ENCODE measurements at places on chromosomes 4 and X.

DNA sequence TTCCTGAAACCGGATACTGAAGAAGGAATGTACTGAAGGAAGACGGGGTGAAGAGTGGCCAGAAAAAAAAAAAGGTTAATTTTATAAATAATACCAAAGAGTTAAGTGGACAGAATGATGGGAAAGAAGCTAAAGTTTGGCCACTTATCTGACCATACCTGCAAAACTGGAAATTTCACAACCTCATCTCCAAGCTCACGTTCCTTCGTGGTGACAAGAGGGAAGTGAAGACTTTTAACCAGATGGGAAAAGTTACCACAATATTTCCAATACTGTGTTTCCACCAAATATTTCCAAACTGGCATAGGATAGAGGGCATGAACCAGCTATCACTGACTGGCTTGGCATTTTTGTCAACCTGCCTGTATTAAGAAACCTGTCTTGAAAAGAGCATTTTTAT, 56.4 kb downstream of the MAML3 start:
- no peak for DNase-seq

GRCh38 chr4:169132561-169133305, 122.7 kb upstream of the CBR4 start:
- DNase-seq, result no peak

DNA sequence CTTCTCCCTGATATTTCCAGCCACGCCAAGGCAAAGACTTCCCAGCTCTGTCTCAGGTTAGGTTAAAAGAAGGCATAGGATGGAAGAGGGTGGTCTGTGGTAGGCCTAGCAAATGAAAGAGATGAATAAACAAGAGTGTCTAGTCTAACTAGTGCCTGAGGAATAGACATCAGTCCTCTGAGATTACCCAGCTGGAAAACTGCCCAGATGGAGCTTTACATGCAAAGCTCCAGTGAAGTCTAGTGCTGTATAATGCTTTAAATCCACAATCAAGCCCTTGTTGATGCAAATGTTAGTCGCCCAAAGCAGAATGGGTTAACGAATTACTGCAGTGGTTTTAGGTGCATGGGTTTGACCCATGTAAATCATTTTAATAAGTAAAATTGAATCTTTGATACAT, 24.8 kb upstream of the GUCY1B1 start:
- DNase-seq, result no peak

GRCh38 chr4:93409035-93409434, 419.5 kb upstream of the ATOH1 start:
- DNase-seq, result no peak

- DNase-seq, result no peak
These were observed 924 bp upstream of the ENAM start for GRCh38 chr4:70627620-70628019.

DNA sequence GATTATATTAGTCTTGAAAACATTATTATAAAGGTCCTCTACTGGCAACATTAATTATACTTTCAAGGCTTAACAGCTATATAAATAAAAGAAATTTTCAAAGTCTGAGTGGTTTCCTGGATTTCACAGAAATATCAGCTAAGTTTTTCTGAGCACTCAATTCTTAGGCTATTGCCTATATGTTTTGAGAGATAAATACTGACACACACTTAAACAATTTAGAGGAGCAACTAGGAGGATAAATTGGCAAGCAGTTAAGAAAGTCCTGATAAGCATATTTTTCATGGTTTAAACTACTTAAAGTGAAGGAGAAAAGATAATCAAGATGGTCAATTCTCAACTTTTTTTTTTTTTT, 2.7 kb upstream of the MGARP start:
- DNase-seq, result no peak

DNA sequence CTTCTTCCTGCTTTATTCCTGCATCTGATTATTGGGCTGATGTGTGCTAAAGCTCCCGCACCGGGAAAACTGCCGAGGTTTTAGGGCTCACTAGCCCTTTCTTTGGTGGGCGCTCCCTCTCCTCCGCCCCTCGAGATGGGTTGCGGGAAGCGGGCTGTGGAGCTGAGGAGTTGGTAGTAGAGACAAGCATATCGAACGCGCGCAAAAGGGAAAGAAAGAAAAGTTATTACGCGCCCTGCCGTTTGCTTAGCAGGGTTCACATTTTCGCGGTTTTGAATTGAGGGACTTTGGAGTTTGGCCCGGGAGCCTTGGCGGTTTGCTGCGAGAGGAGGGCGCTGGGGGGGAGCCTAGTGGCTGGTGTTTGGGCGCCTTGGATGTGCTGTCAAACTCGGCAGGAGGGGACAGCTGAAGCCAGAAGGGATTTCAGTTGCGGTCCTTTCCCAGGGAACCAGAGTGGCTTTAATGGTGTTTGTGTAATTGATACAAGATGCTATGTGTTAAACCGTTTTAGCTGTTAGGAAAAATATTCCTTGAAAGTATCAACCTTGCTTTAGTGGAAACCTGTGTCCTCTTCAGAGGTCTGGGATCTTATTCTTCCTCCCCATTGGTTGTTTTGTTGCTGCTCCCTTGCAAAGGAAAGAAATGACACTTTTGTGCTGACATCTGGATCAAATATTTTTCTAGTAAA, 1.1 kb downstream of the GAB1 start:
- DNase-seq, result no peak

DNA sequence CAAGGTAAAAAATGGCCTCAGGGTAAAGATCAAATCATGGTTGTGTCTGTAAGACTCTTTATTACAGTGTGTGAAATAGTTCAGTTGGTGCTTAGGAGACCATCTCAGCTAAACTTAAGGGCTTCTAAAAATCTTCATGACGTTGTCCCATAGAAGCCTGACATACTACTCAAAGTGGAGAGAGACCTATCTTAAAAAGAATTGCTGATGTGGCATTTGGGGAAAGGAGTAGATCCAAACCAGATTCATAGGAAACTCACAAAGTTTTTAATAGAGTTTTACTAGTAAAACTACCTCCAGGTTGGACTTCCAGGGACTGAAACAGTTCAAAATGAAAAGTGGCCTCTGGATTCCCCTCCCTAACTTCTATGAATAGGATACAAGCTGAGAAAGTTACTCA, 81.6 kb downstream of the ZNF81 start:
- no peak for DNase-seq

DNA sequence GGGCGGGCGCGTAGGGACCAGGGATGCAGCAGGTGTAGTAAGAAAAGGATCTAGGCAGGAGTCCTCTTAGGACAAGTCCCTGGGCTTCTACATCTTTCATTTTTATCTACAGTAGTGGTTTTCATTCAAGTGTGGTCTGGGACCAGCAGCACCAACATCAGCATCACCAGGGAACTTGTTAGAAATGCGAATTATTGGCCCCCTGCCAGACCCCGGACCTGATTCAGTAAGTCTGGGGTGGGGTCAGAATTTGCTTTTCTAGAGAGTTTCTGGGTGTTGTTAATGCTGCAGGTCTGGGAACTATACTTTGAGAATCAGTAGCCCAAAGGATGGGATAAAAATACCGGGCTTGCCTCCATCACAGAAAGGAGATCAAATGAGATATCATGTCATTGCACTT, 1.3 kb upstream of the PCYT1B start:
- DNase-seq, result no peak

- no peak for DNase-seq
These were observed 118.7 kb downstream of the FHIP1A start for GRCh38 chr4:151527699-151528098.

GRCh38 chrX:129116676-129117470, 406.4 kb downstream of the SMARCA1 start:
- DNase-seq, result no peak

- DNase-seq, result no peak
These were observed 16.8 kb downstream of the RASGEF1B start for GRCh38 chr4:81454948-81455347.

DNA sequence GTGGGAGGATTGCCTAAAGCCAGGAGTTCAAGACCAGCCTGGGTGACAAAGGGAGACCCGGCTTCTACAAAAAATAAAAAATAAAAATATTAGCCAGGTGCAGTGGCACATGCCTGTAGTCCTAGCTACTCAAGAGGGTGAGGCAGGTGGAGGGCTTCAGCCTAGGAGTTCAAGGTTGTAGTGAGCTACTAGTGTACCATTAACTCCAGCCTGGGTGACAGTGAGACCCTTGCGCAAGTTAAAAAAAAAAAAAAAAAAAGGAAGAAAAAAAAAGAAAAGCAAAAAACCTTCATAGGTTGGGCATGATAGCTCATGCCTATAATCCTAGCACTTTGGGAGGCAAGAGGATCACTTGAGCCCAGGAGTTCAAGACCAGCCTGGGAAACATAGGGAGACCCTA, 5.8 kb downstream of the SCLT1 start:
- no peak for DNase-seq

DNA sequence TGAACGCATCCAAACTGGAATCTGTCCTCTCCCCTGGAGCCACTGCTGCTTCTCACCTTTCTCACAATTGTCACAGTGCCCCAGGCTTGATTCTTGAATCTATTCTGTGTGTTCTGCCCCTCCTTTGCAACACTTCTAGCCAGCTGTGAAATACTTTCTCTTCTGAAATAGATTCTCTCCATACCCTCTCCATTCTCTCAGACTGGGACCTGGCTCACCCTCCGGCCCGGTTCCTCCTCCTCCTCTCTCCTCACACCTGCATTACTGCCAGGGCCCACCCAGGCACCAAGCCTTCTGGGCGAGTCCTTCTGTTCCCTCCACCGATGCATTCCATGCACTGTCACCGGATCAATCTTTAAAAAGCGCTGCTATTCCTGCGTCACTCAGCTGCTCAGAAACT, 336.1 kb downstream of the UNC5C start:
- no peak for DNase-seq

GRCh38 chr4:72942565-72942964, 127.0 kb downstream of the COX18 start:
- no peak for DNase-seq

- DNase-seq, result no peak
These were observed at the start of gene USP51 for GRCh38 chrX:55489314-55490009. TSS of gene USP51 (minus strand) at chrX:55489848. CDS start at chrX:55488939, 909 bp downstream.

DNA sequence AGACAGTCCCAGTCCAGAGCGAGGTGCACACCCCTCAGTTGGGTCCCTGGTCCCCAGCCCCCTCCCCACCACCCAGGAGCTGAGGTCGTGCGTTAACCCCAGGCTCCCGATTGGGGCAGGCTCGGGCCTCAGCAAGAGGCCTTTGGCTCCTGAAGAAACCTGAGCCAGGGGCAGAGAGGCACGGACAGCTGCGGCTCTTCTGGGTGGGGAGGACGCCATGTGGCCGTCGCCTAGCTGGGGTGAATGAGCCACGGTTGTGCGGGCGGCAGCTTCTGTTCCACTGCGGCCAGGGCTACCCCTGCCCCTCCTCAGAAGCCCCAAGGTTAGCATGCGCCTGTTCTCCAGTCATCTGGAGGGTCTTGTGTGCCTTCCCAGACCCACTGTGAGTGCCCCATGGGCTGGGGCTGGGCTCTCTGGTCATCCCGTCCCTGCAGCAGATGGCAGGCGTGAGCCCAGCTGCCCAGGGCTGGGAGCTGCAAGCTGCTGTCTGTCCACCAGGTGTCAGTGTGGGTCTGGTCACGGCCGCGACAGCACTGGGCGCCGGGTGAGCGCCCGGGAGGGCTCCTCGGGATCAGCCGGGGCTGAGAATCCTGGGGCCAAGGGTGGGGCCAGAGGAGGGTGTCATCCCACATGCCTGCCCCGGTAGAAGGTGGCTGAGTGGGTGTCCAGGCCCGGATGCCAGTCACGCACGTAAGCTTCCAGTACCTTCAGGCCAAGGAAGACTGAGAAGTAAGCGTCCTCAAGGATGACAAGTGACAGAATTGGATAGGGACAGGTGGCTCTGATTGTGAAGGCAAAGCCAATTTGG, 21.9 kb downstream of the ATP2B3 start:
- peak; percentile 20 for DNase-seq

DNA sequence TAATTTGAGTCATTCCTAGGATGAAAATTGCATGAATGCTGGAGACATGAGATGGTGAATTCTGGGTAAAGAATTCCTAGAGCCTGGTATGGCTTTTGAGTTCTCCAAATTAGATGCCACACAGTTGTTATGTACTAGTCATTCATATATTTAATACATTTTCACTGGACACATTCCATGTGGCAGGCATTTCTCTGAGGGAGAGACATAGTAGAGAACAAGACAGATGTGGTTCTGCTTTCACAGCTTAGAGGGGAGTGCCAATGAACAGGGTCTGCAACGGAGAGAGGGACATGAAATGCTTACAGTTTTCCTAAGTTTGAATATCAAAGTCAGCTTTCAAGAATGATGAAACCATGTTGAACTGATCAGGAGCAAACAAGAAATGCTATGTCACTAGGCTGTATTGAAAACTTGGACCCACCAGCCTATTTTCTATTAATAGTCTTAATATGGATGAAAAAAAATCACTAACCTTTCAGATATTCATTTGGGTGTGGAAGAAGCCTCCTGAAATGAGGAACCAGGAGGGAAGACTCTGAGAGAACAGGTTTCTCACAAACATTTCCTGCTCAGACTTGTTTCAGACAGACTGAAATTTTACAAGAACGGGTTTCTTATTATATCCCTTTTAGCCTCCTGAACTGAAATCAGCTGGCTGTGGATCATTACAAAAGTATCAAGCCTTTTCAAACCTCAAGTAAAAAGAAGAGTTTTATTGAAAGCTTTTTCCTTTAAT, 276.0 kb upstream of the TET2 start:
- DNase-seq, result no peak

GRCh38 chr4:126850286-126850685, 782.5 kb upstream of the INTU start:
- peak; percentile 60 for DNase-seq

DNA sequence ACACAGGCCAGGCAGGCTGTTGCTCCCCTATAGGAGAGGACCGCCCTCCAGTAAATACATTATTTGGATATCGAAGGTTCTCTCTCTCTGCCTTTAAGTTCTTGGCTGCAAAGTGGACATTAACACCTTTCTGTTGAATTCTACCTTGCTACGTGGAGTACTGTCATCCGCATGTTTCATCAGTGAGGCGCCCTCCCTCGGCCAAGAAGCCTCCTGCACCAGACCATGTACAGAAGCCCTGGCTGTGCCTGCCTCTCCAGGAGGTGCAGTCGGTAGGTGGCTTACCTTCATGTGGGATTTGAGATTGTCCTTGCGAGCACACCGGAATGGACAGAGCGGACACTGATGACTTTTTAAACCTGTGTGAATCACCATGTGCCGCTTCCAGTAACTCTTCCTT, 46.7 kb downstream of the ZNF827 start:
- DNase-seq, result no peak

GRCh38 chr4:95018785-95019184, 261.0 kb downstream of the BMPR1B start:
- no peak for DNase-seq

- no peak for DNase-seq
These were observed 24.7 kb downstream of the CYP2U1 start for GRCh38 chr4:107956011-107956410.

DNA sequence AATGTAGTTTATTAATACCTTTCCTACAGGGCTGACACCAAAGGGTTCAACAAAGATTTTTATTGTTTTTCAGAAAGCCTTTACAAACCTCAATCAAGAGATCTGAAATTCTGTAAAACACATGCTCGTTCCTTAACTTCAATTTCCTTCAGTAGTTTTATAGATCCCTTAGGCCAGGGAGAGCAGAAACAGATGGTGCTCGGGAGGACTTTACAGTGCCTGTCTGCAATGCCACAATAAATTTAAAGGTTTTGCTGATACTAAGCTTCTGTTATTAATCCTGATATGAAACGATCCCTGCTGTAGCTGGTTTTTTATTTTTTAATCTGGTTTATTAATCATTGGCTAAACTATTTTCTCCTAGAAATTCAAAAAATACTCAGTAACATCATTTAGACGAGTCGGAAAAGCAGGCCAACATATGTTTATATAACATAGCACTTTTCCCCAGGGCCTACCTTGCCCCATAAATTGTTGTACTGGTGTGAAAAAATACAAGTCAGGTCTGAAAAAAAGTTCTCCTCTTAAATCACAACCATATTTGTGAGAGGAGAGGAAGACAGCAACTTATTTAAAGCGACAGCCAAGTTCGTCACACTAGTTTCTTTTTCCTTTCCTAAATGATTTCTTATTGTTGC, 39.8 kb downstream of the SHISA3 start:
- DNase-seq, result no peak

- DNase-seq, result no peak
These were observed 102.4 kb downstream of the SLIT2 start for GRCh38 chr4:20354120-20354519.
